AG04449 (cell line): ENCODE measurements at places on chromosomes 16 and 17.

GRCh38 chr16:81324808-81325207, 10.0 kb downstream of the GAN start:
- DNase-seq: no peak

DNA sequence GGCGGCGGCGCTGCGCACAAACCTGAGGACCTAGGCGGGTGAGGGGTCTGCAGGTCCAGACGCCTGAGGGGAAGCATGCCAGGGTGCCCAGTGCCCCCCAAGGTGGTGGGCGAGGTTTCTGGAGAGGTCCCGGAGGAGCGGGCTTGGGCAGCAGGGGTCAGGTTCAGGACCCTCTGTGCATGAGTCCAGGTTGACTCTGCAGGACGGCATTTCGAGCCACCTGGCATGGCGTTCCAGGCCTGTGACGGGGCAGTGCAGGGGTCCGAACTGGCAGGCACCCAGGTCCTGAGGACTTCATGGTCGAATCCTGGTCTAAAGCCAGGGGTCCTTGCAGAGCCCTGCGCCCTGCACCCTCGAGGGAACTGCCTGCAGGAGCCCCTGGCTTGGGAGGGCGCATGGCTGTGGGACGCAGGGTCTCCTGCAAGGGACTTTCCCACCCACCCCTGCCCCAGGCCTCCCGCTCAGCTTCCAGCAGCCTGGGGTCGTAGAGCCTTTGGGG, 3.5 kb downstream of the SLC16A3 start:
- no peak for DNase-seq

- no peak for DNase-seq
Measured at GRCh38 chr17:7932949-7933348, 943 bp downstream of the CNTROB start.

DNA sequence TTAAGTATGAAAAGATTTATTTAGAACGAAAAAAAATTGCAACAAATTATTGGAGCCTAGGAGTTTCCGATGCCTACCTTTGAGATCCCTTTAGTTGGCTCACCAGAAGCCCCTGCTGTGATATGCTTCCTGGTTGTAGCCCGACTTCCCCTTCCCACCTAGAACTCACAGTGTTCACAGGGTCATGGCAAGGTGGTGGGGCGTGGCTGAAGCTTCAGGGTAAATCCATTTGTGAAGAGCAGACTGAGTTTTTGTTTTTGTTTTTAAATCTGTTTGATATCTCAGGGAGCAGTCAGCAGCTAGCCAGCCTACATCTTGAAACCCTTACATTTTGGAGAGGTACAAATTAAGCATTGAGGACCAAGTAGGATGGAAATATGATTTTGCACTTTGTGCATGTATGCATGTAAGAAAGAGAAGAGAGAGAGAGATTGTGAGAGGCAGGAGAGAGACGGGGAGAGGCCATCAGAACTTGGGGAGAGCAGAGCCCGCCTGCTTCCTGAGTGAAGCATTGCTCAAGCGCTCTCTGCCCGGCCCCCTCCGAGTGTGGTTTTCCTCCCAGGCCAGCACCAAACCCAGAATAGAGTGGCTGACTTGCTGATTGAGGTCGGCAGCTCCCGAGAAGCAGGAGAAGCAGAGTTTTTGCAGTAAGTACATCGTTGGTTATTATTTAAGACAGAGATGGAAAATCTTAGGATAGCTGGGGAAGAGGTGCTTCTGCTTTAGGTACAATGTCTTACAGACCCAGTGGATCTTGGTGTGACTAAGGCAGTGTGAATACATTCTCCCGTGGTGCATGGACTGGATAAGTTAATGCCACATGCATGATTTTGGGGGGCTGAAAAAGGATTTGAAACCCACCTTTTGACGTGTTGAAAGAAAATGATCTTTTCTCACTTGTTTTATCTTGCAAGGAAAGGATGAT, 64.2 kb downstream of the SPECC1 start:
- DNase-seq: no peak

- no peak for DNase-seq
Measured at GRCh38 chr16:12337871-12338655, 361.5 kb downstream of the SNX29 start.

- no peak for DNase-seq
Measured at GRCh38 chr17:6867849-6868248, 36.3 kb upstream of the TEKT1 start.

- DNase-seq: no peak
Measured at GRCh38 chr16:23917621-23918020, 81.8 kb downstream of the PRKCB start.

DNA sequence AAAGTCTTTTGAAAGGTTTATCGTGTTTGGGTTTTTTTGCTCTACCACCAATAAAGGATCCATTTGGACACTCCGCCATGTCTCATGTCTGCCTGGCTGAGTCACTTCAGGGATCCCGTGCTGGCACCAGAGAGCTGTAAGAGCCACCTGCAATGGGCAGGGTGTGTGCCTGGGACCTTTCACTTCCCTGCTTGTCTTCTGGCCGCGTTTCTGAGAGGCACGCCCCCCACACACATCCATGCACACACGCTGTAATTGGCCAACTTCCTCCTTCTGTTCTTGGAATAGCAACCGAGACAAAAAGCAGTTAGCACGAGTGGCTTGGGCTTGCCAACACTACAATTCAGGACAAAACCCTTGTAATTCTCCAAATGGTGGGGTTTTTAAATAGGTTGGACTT, 9.8 kb upstream of the SOST start:
- DNase-seq: no peak

- no peak for DNase-seq
Measured at GRCh38 chr17:74646231-74646630, 22.7 kb upstream of the CD300E start.

GRCh38 chr16:64410306-64410705, 711.6 kb downstream of the CDH11 start:
- no peak for DNase-seq

DNA sequence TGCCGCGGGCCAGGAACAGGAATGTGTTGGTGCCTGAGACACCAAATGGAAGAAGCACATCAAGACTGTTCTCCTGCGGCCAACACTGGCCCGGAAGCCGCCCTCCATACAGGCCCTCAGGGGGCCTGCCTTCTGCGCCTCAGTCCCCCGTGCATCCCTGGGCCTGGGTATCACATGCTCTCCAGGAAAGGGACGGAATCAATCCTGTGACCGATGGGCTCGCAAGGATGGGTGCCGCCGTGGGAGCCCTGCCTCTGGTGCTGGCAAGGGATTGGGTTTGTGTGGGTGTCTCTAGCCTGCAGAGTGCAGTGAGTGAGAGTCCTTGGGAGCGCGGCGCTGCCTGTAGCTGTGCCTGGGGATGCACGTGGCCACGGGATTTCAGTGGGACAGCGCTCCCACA, 19.4 kb downstream of the CIBAR2 start:
- DNase-seq: no peak

DNA sequence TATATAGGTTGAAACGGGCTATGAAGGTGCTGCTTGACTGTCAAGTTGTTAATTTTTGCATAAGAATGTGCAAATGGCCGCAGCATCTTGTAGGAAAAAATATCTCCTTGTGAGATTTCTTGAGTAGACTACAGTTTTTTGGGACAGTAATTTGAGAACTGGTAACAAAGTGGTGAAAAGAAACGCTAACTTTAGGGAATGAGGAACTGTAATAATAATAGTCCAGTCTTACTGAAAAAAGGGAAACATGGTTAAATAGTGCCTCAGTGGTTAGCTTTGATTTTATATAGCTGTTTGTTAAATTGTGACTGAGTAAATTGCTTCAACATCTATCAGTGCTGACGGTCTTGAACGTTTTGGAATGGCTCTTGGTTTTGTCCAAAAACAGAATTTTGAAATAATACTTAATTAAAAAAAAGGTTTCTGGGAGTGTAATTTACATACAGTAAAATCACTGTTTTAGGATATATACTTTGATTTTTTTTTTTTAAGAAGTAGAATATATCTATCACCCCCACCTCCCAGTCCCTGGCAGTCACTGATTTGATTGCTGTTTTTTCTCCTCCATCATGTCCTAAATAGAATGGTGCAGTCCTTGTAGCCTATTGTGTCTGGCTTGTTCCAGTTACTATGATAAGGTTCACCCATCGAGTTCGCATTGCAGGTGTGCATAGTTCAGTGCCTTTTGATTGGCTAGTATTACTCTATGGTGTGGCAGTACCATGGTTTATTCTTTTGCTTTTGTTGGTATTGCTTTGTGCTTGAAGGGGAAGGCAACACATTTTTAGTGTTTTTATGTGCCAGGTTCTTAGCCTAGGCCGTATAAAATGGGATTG, 2.8 kb downstream of the HAPSTR1 start:
- DNase-seq: no peak

GRCh38 chr16:46756772-46757171, 8.6 kb upstream of the MYLK3 start:
- DNase-seq: no peak

GRCh38 chr17:78818932-78819331, 21.7 kb downstream of the USP36 start:
- no peak for DNase-seq

DNA sequence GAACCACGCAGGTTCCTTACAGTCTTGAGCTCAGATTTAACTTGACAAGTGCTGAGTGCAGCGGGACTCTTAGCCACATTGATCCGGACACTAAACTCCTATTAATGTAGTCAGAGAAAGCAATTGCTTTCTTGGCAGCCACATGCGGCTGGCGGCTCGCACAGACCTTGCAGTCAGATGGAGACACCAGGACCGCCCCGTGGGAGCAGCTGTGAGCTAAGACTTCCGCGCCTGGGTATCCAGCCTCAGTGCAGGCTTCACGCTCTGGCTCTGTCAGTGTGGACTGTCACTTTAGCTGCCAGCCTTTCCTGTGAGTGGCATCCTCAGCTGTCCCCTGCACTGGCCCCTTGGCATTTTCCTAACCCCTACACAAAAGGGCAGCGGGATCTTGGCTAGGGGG, 80.9 kb upstream of the NLRP1 start:
- no peak for DNase-seq

DNA sequence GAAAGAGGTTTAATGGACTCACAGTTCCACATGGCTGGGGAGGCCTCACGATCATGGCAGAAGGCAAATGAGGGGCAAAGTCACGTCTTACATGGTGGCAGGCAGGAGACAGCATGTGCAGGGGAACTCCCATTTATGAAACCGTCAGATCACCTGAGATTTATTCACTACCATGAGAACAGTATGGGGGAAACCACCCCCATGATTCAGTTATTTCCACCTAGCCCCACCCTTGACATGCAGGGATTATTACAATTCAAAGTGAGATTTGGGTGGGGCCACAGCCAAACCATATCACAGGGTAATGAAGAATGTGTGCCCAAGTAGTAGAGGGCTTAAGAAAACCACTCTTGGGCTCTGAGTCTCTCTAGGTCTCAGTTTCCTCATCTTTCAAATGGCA, 85.1 kb downstream of the PRKCB start:
- no peak for DNase-seq

GRCh38 chr17:39212195-39212810, 12.2 kb downstream of the RPL19 start:
- no peak for DNase-seq

DNA sequence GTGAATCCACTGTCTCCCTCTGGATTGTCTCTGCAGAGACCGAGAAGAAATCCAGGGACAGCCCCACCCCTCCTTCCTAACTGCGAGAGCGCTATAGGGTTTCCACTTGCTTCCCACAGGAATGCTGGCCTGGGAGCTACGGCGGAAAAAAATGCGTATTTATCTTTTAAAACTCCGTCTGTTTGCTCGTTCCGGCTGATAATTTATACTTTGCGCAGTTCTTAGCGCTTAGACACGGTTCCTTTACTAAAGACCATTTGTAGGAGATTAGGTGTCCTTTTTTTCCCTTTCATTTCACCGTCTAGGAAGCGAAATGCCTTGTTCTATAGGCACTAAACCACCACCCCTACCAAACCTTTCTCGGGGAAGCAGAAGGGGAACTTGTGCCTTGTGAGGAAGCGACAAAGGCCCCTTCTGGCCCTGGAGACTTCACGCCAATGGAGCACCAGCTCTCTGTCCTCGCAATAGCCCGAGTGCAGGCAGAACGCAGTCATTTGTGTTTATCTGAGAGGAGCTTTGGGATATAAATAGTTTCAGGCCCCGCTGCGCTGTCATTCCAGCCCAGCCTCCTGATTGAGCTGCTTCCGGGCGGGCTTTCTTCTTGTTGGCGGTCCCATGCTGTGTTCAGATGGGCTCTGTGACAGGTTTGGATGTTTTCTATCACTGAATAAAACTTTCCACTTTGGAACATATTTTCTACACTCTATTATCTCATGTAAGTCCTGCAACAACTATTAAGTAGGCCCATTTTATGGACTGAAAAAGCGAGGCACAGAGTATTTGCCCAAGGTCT, 791 bp upstream of the SUPT4H1 start:
- no peak for DNase-seq

- no peak for DNase-seq
Measured at GRCh38 chr17:32935726-32936125, 7.8 kb downstream of the TMEM98 start.

GRCh38 chr17:44384281-44384822, 5.1 kb downstream of the ITGA2B start:
- DNase-seq: no peak

DNA sequence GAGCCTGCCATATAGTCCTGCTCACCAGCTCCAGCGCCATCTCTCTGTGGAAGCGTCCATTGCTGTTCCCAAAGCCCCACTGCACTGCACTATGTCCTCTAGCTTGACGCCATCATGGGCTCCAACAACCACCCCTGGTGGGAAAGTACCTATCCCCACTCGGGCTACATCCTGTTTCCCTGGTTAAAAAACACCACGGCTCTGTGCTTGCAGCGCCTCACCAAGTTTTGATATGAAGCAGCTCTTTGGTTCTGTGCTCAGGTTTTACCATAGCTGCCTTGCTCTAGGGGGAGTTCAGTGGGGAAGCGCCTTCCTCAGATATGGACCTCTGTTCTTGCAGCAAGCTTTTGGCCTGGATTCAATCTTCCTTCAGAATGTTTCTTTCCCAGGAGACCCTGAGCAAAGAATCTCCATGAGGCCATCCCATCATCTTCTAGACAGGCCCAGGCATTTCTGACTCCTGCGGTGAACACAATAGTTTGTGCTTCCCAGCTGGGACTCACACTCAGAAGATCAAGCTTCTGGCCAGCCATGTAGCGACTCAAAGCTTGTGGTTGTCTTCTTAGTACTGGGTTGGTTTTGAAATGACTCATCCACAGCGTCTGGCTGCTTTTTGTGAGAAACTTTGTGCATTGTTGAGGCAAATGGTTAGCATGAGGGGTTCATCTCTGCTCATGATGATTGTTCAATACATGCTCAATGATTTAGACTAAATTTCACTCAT, 39.5 kb downstream of the DYNLRB2 start:
- no peak for DNase-seq

- no peak for DNase-seq
Measured at GRCh38 chr17:40014375-40014980, 762 bp upstream of the CSF3 start.

- no peak for DNase-seq
Measured at GRCh38 chr17:50532452-50533024, at the start of gene EPN3. EPN3 (plus strand) TSS chr17:50532735; CDS start chr17:50536557, 3,822 bp downstream.
